ENCODE measurements at places on chromosomes 6 and 20.

- DNase-seq: no peak
Measured at GRCh38 chr20:36070451-36070850, 84.1 kb upstream of the EPB41L1 start.

- DNase-seq: no peak
Measured at GRCh38 chr6:162450358-162450757, 277.2 kb downstream of the PRKN start.

DNA sequence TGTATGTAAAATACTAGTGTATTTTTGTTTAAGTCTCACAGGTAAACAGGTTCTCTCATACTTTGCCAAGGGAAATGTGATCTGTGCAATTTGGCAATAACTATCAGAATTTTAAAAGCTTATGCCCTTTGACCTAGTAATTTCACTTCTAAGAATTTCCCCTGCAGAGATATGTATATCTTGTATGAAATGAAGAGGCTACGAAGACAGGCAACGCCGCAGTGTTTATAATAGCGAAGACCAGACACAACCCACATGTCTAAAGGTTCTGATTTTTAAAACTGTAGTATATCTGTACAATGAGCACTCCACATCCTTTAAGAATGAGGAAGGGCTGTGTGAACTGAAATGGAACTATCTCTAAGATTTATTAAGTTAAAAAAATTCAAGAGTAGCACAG lies 7.5 kb downstream of the TRAF3IP2 start:
- no peak for DNase-seq

GRCh38 chr6:84774157-84774984 lies 10.0 kb upstream of the TBX18 start:
- peak; percentile 19 for DNase-seq

DNA sequence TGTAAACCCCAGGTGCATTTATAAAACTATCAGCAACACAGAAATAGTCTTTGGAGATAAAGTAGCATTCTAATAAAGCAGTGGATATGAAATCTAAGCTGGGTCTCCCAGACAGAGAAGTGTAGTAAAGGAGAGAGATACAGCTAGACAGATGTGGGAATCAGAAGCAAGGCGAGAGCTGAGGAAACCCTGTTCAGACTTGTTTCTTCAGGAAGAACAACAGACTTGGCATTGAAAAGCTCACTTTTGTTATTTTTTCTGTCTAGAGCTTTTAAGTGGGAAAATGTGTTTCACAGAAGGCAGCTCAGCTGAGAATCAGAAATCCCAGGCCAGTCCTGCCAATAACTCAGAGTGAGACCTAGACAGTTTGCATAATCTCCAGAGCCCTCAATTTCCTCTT lies 52.9 kb downstream of the SLC35B3 start:
- no peak for DNase-seq

DNA sequence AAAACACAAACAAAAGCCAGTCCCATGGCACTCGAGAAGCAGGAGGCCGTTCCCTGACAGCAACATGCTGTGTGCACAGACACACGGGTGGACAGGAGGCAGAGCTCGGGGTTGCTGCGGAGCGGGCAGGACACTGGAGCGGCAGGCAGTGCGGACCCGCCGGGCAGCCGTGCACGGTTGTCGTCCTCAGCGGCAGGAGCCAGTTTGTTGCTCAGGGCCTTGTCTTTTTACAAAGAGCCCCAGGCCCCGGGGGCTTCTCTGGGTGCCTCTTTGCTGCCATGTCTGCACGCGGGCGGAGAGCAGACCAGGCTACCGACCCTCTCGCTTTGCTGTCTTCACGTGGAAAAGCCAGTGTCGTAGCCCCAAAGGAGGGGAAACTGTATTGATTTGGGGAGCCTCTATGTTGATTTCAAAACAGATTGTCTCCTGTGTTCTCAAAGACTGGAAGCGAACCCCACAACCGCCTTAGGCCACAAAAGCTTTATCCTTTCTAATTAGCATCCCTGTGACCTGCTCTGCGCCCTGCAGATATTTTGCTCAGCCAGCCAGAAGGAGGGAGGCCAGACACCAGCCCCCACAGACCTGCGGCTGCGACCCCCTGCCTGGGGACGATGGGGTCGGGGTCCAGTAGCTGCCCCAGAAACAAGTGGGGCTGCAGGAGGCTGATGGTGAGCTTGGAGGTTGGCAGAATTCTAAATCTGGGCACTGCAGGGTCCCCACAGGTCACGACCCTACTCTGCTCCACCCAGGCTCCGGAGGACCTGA lies 50.2 kb downstream of the ERMARD start:
- DNase-seq: no peak

DNA sequence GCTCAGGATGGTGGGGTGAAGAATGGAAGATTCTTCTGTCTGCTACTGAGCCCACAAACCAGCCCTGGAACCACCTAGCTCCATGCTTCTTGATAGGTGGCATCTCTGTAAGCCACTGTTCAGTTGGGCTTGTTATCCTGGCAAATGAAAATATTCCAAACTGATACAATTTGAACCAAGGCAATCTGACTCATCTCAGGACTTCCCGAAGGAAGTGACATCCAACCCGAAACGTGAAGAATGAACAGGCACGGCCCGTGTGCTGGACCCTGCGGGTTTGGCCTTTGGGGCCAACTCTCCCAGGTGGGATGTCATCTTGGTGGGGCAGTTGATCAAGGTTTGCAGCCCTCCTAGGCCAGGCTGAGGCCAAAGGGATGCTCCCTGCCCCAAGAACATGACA lies 160.3 kb downstream of the PREX1 start:
- DNase-seq: no peak

DNA sequence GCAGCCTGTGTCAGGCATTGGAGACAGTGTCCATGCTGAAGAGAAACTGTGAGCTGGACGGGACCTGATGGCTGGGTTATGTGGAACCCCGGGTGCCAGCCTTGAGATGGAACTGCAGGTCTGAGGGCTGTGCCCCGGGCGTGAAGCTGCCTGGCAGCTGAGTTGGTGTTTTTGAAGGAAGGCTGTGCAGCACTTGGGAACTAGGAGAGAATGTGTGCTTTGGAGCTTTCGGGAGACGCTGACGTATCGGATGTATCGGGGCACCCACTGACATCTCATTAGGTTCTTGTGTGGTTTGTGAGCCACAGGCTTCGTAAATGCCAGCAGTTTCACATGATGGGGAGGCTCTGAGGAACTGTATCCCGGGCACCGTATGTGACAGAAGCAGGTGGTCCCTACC lies 2.2 kb downstream of the DLGAP4 start:
- no peak for DNase-seq

GRCh38 chr6:111076024-111076695 lies 11.1 kb upstream of the SLC16A10 start:
- peak; percentile 92 for DNase-seq

DNA sequence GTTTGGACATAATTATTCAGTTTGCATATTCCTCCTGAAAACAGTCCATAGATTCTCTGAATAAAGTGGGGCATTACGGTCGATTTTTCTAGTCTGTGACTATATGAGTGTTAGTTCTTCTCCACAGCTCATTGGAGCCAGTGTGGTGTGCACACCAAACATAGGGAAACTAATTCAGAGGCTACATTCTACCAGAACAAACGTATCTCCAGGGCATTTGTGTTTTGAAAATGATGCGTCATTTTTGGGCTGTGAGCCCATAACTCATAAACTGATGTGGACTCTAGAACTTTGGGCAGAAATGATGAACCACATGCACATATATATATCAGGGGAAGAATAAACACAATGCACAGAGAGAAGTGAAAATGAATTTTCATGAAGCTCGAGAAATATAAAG lies 41.8 kb downstream of the C6orf58 start:
- no peak for DNase-seq

GRCh38 chr6:80541181-80541580 lies 434.7 kb downstream of the BCKDHB start:
- no peak for DNase-seq

GRCh38 chr6:19041906-19042305 lies 654.8 kb downstream of the RNF144B start:
- no peak for DNase-seq

GRCh38 chr20:4632876-4633275 lies 88.8 kb upstream of the PRND start:
- peak; percentile 68 for DNase-seq

GRCh38 chr20:52090035-52090434 lies 101.5 kb downstream of the ZFP64 start:
- no peak for DNase-seq

DNA sequence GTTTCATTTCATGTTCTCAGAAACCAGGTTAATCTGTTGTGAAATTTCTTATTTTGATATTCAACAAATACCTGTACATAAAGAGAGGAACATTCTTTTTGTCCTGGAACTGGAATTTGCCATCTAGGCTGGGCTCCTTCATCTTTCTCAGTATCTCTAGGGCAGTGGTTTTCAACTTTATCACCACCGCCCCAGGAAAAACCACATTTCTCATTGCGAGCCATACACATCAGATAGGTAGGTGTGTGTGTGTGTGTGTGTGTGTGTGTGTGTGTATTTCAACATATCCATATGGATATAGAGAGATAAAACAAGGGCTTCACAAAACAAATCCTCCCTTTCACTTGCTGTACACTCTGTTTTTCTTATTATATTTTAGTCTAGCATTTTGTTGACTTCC lies 24.1 kb downstream of the BFSP1 start:
- DNase-seq: no peak

GRCh38 chr6:148466158-148466557 lies 123.5 kb downstream of the SASH1 start:
- no peak for DNase-seq

DNA sequence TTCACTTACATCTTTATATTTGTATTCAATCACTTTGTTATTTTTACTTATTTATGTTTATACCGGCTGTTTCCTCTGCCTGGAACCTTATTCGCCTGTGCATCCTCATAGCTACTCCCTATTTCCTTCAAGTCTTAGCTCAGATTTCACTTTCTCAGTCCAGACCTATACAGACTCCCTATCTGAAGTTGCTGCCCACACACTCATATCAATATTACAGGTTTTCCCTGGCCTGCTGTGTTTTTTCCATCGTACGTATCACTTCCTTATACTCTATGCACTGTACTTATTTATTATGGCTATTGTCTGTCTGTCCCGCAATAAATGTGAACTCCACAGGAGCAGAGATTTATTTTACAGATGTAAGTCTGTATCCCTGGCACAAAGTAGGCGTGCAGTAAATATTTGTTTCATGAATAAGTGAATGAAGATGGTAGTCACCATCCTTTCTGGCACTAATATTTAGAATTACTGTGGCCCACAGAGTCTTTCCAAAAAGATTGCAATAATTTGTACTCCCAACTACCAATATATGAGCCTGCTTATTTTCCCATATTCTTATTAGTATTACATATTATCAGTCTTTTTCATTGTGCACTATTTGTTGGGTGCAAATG lies 64.9 kb downstream of the TNFAIP3 start:
- DNase-seq: no peak

DNA sequence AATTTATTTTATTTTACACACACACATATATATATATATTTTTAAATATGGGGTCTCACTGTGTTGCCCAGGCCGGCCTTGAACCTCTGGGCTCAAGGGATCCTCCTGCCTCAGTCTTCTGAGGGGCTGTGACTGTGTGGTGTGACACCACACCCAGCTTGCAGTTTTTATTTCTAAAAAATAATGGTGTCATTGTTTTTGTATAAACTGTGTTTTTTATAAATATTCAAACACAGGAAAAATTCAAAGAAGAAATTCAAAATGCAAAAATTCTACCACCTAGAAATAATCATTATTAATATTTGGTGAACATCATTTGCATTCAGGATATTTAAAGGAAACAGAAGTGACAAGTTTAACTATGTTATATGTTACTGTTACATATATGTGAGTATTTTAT lies 3.1 kb downstream of the CCDC28A start:
- no peak for DNase-seq

- no peak for DNase-seq
Measured at GRCh38 chr6:23293653-23294052, 724.3 kb downstream of the HDGFL1 start.

DNA sequence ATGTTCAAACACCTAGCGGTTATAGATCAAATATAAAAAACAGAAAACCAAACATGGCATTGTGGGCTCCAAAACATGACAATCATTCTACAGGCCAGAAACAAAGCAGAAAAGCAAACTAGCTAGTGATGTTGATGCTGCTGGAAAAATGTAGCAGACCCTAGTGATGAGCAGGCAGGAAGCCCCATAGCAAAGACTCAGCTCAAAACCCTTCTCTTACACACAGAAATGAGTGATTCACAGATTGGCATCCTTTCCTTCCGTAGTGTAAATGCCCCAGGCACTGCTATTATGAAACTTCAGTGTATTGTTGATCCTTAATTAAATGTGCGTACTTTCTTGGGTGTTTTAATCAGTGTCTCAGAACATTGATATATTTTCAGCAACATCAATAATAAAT lies 425.1 kb downstream of the UTRN start:
- DNase-seq: no peak

DNA sequence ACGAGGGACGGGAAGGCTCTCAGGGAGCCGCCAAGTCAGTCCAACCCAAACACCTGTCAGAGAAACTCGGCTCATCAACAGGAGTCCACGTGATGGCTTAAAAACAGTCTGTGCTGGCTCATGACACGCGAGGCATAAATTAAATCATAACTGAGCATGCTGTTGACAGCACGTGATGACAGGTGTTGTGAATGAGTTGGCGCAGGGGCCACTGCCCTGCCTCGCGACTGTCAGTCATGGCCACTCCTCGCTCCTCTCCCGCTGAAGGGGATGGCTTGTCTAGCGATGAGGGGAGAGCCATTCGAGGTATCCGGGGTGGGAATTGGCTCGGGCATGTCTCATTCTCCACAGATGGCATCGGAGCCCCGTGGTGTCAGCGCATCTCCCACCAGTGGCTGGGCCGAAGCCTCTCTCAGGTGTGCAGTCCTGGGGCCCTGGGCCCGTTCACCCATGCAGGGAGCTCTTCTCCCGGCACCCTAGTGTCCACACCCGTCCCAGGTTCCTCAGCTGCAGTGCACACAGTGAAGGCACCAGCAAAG lies 313.3 kb downstream of the BMP7 start:
- DNase-seq: no peak

- no peak for DNase-seq
Measured at GRCh38 chr20:24588047-24588635, 118.7 kb downstream of the SYNDIG1 start.

DNA sequence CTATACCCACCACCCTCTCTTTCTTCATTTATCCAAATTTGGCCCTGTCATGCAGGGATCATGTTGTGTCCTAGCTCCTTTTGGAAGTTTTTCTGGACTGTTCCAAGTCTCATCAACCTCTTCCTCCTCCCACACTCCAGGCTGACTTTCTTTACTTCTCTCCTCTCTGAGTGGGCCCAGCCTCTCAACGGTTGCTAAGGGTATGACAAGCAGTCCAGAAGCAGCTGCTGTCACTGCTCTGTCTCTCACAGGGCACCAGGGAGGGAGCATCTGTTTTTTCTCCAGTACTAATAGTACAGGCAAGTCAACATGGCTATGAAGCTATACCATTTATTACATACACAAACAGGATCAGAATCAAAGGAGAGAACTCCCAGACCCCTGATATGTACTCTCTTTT lies 8.2 kb downstream of the NT5DC1 start:
- no peak for DNase-seq

GRCh38 chr6:170287371-170287876 lies 3.5 kb downstream of the DLL1 start:
- no peak for DNase-seq
